ENCODE measurements at places on chromosomes 11 and 22.

- no peak for DNase-seq
Observed at GRCh38 chr11:125369808-125370207, 126.3 kb downstream of the FEZ1 start.

DNA sequence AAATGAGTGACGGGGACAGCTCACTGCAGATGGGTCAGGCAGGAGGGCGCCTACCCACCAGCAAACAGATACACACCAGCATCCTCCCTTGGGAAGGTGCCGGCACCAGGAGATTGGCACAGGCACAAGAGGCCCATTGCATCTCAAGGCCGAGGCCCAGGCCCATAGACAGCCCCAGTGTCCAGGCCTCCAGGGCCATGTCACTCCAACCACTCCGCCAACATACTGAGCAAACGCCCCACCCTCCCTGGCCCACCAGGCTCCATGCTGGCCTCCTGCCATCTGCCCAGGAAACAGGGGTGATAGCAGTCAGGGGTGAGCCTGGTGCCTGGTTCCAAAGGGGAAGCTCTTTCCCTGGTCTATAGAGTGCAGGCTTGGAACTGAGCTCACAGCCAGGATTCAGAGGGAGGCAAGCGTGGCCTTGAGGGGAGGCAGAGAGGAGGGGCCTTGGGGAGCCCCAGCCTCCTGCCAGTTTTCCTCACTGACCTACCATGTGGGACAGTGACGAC is 34.7 kb downstream of the PISD start:
- no peak for DNase-seq

DNA sequence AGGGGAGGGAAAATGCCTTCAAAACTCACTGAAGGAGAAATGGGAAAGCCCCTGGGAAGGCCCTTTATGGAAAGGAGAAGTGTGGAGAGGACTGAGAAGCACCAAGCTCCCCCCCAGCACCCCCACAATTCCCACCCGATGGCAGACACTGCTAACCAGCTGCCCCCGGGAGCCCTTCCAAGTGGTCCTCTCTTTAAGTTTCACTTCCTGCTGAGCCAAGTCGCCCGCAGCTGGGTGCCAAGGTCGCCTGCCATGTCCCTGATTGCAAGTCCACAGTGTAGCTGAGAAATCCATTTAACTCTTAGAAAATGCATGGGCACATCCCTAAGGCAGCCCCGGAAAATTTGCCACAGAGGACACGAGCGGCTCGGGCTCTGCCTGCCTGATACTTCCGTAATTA is 68.2 kb downstream of the GALNT18 start:
- DNase-seq, result no peak

DNA sequence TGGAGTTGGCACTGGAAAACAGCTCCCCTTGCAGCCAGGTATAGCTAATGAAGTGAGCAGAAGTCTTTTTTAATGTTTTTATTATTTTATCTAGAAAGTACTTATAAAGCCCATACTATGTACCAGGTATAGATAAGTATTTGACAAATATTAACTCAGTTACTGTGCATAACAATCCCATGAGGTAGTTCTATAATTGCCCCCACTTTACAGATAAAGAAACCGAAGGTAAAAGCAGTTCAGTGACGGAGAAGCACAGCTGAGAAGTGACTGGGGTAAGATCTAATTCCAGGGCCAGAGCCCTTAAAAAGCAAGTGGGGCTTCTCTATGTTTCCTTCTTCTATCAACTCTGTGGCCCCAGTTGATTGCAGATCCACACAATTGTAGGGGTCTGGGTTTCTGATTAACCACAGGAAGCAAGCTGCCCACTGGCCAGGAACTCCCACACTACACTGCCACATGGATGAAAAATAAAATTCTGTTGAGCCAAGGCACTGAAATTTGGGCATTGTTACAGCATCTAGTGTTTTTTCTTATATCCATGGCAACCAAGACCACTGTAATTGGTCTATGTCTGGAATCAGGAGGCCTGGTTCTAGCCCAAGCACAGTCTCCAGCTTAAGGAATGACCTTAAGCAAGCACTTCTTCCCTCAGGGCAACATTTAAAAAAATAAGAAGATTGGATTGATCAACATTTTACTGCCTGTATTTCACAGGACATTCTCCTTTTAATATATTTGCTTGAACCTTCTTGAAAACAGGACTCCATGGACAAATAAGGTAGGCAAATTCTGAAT is 55.3 kb upstream of the TEAD1 start:
- DNase-seq, result no peak

DNA sequence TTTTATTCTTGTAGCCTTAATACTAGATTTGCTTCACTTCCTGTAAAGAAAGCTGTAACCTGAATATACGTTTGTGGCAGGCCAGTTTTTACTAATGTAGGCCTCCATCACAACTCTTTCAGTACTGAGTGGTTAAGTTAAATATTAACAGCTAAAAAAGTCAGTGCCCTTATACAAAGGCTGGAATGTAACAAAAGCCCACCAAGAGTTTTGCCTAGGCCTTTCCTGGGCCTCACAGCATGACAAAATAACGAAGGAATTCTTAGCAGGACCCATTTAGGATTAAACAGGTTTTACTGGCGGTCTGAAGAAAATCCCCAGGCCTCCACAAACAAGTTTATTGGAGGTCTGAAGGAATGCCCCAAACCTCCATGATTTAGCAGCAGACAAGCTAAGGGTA is 43.7 kb downstream of the PIWIL3 start:
- no peak for DNase-seq

All from muscle of arm (tissue), 14 donors.